D341Med (cell line): ENCODE measurements at places on chromosomes 2 and 18.

DNA sequence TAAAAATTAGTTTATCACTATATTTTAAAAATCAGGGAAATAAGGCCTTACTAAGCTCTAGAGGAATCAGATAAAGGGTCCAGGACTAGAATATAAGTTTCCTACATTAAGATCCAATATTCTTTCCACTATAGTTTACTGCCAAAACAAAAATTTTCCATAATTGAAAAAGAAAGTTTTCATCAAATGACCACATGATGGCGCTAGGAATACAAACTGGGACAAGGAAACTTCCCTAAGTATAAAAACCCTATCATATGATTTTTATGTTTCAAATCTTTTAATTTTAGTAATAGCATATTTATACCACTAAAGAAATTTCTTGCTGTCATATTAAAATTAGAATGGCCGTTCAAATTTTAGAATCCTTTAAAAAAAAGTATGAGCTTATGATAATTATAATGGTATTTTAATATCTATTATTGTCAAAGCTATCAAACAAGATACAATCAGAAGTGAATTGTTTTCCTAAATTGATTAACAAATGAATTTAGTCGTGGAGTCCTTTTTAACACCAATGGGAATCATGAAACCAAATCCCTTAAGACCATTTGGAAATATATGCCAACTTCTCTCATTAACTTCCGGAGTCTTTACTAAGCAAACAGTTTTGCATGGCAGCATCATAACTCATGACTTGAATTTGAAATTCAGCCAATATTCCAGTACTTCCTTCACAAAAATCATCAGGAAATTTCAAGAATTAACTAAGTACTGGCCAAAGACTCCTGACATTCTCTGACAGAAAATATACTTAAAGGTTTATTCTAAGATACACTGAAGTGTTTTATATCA lies 70.3 kb downstream of the SCN1A start:
- DNase-seq = no peak

DNA sequence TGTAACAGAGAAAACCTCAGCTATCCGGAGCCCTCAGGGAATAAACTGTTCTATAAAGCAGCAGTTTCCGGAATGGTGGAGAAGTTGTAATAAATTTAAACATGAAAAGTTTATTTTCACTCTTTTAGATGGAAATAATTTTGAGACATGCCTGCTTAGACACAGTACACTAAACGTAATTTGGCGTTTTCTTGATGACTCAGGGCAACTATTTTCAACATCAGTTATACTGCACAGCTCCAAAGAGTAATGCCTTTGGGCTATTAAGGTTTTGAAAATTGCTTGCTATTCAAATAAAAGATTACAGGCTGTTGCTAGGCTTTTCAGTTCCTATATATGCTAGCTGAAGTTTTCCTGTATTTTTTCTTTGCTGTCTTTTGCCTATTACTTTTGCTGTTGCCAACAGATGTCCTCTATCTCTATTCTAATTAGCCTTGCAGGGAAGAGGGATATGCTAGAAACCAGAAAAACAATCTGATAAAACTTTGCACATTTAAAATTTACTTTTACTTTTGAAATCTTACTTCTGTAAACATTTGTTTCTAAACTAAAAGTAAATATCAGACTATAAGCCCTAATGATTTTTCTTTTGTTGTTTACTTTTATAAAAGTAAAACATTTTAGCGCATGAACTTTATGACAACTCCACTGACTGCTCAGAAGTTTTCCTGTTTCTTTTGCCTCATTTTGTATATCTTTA lies 113.4 kb upstream of the WDSUB1 start:
- DNase-seq = no peak

- DNase-seq = no peak
Measured at GRCh38 chr2:120348134-120348736, 2.3 kb downstream of the INHBB start.

DNA sequence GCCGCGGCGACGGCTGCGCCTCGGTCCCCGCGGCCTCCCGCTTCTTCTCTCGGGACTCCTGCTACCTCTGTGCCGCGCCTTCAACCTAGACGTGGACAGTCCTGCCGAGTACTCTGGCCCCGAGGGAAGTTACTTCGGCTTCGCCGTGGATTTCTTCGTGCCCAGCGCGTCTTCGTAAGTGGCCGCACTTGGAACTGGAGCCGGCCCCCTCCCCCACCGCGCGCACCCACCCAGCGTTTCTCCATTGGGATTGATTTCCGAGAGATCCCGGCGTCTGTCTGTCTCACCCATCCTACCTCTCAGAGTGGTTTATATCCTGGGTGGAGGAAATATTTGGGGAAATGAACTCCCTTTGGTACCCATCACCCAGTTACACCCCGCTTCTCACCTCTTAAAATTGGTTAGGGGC lies 498 bp downstream of the ITGAV start:
- DNase-seq = no peak

DNA sequence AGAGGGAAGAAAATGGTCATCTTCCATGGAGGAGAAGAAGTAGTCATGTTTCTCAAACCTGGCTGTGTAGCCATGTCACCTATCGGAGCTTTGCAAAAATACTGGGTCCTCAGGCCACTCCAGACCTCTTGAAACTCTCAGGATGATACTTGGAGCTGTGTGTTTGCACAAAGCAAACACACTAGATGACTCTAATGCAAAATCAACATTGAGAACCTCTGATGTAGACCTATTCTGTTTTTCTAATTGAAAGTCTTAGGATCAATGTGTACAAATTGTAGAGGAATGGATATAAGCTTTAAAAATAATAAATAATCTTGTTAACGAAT lies 444.3 kb downstream of the RND3 start:
- DNase-seq = no peak

DNA sequence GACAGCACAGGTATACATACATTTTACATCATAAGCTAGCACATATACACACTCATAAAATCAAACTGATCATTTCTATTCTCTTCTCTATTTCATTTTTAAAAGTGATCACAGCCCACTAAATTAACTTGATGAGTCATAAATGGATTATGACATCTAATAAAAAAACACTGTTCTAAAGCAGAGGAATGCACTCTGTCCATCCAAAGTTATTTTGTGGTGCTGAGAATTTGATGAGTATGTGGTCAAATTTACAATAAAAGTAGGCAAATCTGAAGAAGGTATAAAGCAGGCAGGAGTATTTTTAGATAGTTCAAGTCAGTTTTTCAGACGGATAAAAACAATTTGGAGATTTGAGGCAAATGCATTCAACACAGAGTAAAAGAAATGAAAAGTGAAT lies 104.4 kb downstream of the NOL4 start:
- no peak for DNase-seq

GRCh38 chr2:127100251-127101047 lies 6.5 kb downstream of the BIN1 start:
- DNase-seq = no peak

- no peak for DNase-seq
Measured at GRCh38 chr2:205932861-205933260, 153.1 kb downstream of the INO80D start.

GRCh38 chr18:45441110-45441847 lies 174.0 kb upstream of the SLC14A2 start:
- DNase-seq = no peak

GRCh38 chr2:26488463-26489212 lies 10.7 kb upstream of the OTOF start:
- DNase-seq = no peak

DNA sequence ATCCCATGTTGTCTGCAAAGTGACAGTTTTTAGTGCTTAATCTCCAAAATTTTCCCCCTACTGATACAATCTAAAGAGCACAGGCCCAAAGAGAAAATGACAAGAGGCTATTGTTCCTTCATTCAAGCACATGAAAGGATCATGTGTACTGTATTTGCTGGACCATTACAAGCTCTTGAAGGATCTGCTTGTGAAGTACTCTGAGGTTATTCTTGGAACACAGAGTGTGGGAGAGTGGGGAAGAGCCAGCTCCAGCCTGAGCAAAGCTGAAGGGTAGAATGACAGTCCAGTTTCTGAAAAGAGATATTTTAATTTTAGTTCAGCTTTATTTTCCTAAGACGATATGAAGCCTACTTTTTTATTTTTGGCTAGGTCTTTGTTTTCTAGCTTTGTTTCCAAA lies 112.2 kb downstream of the GALNT3 start:
- no peak for DNase-seq

DNA sequence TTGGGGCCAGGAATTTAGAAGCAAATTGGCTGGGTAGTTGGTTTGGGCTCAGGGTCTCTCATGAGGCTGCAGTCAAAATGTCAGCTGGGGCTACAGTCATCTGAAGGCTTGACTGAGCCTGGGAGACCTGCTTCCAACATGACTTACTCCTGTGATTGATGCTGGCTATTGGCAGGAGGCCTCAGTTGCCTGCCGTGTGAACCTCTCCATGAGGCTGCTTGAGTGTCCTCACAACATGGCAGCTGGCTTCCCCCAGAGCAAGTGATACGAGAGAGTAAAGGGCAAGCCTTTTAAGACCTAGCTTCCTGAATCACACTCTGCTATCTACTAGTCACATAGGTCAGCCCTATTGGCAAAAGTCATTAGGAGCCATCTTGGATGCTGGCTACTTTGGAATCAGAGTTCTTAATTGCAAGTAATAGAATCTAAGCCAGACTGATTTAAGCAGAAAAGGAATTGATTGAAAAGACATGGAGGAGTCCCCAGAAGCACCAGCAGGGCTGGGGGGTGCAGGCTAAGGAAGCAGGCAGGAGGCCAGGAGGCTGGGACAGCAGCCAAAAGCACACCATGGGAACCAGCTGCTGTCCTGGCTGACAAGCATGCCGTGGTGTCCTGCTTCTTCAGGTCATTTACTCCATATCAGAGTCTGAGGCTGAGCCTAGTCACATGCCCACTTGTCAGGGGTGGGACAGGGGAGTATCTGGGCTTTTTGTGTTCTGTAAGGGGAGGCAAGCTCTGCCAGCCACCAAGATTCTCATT lies 7.8 kb upstream of the GIGYF2 start:
- peak; percentile 68 for DNase-seq

DNA sequence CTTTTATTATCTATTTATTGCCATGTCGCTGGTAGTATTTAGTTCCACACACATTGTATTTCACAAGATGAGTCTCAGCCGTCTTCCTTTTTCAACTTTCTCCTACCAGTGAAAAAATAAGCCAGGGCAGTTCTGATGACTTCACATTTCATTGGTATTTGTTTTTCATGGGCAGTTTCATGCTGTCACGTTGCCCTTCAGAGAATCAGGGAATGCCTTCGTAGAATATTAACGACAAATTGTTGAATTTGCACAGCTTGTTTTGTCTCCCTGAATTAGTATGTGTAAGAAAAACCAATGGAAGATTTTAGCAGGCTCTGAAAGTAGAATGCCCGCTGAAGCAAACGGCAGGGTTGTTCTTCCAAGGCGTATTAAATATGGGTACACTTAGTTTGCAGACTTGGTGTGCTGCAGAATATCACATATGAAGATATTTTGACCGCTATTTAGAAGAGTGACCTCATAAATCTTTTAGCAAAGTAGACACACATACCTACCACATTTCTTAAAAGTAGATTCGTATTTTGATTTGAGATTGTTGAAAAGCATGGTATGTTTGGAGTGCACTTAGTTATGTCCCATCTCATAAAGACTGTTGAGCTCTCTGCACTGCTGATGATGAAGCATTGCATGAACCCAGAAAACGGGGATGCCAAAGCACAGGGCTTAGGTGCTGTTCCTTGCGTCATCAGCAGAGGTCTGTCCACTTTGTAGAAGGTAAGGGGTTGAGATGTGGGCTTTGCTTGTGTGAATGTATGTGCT lies 2.9 kb downstream of the NEDD4L start:
- no peak for DNase-seq

DNA sequence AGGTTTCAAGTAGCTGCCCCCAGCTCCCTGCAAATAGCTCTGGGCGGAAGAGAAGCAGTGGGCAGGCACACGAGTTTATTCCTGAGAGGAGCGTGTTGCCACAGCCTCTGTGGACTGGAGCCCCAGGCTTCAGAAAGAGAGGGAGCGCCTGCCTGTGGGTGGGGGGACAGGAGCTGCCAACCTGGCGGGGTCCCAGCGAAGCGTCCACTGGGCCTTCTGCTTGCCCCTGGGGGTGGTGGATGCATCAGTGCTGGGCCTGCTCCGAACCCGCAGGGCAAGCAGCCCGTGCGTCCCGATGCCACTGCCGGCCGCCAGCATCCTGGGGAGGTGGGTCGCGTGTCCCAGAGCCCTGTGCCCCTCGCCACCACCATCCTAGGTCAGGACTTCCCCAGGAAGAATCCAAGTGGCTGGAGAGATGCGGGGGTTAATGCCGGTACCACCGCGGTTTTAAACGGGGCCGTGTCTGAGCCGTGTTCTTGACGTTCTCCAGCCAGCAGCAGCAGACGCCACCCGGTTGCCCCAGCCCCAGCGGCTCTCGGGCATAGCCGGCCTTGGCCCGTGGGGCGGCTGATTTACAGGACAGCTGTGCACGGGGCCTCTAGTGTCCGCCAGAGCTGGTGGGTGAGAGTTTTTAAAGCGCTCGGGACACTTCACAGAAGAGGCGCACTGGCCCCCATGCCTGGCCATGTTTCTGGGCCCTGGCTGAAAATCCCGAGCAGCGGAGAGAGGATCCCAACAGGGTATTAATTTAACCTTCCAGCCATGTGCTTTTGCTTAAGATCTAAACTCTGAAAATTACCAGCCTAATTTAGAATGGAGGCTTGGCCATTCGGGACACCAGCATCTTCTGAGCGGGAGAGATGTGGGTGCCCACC lies 84.7 kb downstream of the NFATC1 start:
- DNase-seq = no peak

DNA sequence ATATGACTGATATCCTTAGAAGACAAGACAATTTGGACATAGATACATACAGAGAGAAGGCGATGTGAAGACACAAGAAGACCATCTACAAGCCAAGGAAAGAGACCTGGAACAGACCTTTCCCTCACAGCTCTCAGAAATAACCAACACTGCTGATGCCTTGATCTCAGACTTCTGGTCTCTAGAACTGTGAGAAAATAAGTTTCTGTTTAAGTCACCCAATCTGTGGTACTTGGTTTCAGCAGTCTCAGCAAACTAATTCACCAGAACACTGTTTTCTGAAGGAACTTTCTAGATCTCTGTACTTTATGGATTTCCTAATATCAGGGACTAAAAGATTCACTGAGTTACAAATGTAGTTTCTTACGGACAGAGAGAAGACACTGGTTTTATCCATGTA lies 58.8 kb downstream of the NAB1 start:
- no peak for DNase-seq

GRCh38 chr18:40529478-40529877 lies 1425.6 kb upstream of the PIK3C3 start:
- DNase-seq = no peak

GRCh38 chr2:233354971-233355574 lies 779 bp downstream of the DGKD start:
- peak; percentile 68 for DNase-seq

GRCh38 chr2:160794926-160795325 lies 301.3 kb upstream of the RBMS1 start:
- no peak for DNase-seq

- no peak for DNase-seq
Measured at GRCh38 chr18:44788334-44788733, 107.6 kb downstream of the SETBP1 start.

- no peak for DNase-seq
Measured at GRCh38 chr2:151953467-151953866, 125.2 kb upstream of the ARL5A start.

GRCh38 chr2:177551989-177552421 lies 159.4 kb downstream of the AGPS start:
- DNase-seq = peak; percentile 39
